ENCODE measurements at places on chromosomes 16 and 17. TPM values are rescaled to one million over a fixed set of nuclear protein-coding genes. Genes with fewer than 3 reads are reported as not detected.
A peak's percentile ranks its signal among the peaks of the same experiment; 100 is the strongest.

DNA sequence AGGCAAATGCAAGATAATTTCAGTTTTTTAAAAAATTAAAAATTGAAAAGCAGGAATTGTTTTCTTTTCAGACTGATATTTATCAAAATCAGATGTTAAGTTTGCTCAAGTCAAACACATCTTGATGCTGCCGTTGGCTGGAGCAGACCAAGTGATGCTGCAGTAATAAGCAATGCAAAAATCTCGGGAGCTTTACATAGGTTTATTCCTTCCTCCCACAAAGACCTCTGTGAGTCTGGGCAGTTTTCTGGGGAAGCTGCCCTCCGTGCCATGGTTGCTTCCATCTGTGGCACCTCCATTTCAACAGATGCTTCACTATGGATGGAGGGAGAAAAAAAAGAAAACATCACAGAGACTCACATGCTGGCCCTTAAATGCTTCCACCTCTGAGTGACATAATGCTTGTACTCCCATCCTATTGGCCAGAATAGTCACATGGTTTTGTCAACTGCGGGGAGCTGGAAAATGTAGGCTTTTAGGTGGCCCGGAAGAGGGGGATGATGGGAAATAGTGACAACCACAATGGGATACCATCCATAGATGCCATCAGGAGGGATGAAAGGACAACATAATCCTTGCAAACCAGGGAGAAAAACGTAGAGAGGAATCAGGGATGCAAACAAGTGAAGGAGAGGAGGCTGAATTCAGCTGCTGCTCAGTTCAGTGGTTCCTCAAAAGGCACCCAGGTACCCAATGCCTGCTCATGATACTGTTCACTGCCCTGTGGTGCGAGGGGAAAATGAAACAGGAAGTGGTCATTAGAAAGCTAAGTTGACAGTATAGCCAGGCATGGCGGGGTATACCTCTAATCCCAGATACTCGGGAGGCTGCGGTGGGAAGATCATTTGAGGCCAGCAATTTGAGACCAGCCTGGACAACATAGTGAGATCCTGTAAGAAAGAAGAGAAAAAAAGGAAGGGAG lies 13.5 kb upstream of the ERCC4 start:
- H3K4me3 ChIP-seq, result no peak overlapping the region
- no peaks in the 10 kb centered on the region for H3K36me3 ChIP-seq
- no peak overlapping the region for H3K27ac ChIP-seq
- peaks cover 10% of the 10 kb centered on the region for H3K27me3 ChIP-seq

GRCh38 chr16:23080747-23081146 lies 68.5 kb downstream of the USP31 start:
- H3K27ac ChIP-seq, result no peak overlapping the region
- H3K4me1 ChIP-seq, result no peaks in the 10 kb centered on the region
- no peak for DNase-seq
- no peaks in the 10 kb centered on the region for H3K27me3 ChIP-seq

- no peak overlapping the region for H3K4me3 ChIP-seq
- peaks cover 13% of the 10 kb centered on the region for H3K4me1 ChIP-seq
- H3K27ac ChIP-seq, result peak overlapping the region; percentile 65
- H3K36me3 ChIP-seq, result no peaks in the 10 kb centered on the region
- no peaks in the 10 kb centered on the region for H3K27me3 ChIP-seq
Measured at GRCh38 chr16:14004729-14005315, 66.3 kb upstream of the MRTFB start.

DNA sequence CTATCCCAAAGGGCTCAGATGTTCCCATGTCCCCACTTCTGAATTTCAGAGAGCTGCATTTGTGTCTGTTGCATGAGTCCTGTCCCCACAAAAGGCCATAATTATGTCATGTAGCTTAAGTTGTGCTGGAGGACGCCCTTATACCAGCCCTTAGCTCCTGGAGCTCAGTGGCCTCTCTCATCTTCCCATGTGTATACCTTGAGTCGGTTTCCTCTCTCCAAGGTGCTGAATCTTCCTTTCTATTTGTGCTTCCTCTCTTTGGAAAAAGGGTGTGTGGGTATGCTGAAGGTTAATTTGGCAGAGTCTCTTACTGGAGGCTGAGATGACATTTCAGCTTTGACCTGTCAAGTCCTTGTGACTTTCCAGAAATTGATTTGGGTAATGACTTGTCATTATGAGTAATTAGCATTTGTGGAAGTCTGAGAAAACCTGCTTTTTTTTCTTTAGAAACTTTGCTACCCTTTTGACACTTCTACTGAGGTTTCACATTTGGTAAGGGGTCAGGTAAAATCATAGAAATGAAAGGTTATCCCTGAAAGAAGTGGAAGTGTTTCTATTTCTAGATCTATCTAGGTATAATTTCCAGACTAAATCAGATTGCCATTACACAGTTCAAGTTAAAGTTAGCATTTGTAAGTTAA lies 185.4 kb downstream of the ABCC12 start:
- no peak for DNase-seq
- no peaks in the 10 kb centered on the region for H3K4me1 ChIP-seq
- no peaks in the 10 kb centered on the region for H3K27me3 ChIP-seq
- no peak overlapping the region for H3K4me3 ChIP-seq
- no peaks in the 10 kb centered on the region for H3K36me3 ChIP-seq
- H3K27ac ChIP-seq, result no peak overlapping the region

- no peaks in the 10 kb centered on the region for H3K27me3 ChIP-seq
- no peak for DNase-seq
- no peak overlapping the region for H3K4me3 ChIP-seq
- no peak overlapping the region for H3K27ac ChIP-seq
Measured at GRCh38 chr16:49017501-49017900, 264.1 kb downstream of the CBLN1 start.

DNA sequence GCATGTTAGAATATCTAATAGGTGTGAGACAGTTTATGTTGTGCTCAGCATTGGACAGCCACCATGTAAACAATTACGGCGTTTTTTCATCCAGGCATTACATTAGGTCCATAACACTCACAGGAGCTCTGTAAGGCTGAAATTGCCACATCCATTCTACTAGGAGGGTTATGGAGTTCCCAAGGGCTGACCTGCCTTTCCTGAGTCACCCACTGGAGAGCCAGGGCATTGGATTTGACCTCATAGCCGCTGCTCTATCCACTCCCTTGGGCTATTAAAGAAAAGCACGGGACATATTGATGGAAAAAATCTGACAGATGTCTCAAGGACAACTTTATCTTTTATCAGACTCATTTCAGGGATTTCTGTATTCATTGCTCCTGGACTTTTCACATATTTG lies 306.3 kb upstream of the HSBP1 start:
- no peaks in the 10 kb centered on the region for H3K4me1 ChIP-seq
- DNase-seq, result no peak
- H3K36me3 ChIP-seq, result no peaks in the 10 kb centered on the region
- H3K4me3 ChIP-seq, result no peak overlapping the region

DNA sequence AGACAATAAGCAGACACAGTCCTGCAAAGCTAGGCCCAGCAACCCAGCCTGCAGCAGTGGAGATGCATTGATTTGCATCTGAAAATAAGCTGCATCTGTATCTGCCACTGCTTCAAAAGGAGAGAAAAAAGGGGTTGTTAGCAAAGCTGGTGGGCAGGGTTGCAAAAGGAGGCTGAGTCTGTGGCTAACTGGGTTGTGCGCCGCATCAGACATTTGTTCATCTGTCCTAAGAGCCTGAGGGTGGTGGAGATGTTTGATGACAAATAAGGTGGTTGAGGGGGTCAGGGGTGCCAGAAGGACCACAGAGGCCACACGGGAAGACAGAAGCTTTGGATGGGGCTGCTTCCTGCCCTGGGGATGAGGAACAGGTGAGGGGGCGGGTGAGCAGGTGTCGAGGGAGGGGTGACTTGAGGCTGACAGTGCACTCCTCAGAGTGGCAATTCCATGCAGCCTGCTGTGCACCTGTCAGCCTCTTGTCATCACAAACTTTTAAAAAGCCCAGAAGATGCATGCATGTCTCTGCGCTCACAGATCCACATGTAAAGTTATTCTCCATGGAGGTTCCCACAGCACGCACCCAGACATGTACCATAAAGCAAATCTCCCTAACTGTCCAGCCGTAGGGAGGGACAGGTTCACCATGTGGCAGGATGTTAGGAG lies 35.4 kb downstream of the WSB1 start:
- no peak overlapping the region for H3K27ac ChIP-seq
- H3K27me3 ChIP-seq, result no peaks in the 10 kb centered on the region
- no peaks in the 10 kb centered on the region for H3K36me3 ChIP-seq
- no peak for DNase-seq
- H3K4me3 ChIP-seq, result no peak overlapping the region

DNA sequence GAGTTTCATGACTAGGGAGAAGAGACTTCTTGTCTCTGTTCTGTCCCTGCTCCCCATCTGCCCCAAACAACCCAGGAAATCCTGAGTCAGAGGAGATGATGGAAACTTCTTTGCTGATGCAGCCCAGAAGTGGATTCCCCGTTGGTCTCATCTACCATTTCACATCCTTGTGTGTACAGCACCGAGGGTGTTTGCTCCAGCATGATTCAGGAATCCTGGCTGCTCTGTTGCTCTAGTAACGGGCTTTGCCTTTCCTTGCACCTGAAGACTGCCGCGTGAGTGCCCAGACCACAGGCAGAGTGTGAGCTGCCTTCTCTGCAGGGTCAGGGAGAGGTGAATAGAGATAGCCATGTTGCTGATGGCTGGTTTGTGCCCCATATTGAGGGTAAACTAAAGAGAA lies 408.4 kb downstream of the CPPED1 start:
- DNase-seq, result no peak
- H3K36me3 ChIP-seq, result peaks cover 18% of the 10 kb centered on the region
- H3K4me1 ChIP-seq, result no peaks in the 10 kb centered on the region
- H3K27me3 ChIP-seq, result no peaks in the 10 kb centered on the region

DNA sequence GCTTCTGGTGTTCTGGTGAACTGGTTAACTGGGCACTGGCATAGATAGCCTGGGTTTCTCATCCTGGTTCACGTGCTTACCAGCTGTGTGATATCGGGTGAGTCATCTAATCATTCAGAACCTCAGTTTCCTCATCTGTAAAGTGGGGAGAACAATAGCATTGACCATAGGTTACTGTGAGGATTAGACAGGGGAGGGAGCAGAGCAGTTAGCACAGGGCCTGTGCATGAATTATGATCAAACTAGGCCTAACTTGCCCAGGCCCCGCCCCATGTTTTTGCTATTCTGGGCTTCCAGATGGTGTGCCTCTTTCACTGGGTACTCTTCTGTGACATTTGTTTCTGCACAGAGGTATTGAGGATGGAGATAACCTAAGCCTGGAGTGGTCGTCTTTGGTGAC lies 4.6 kb upstream of the KLHL36 start:
- no peaks in the 10 kb centered on the region for H3K36me3 ChIP-seq
- peak overlapping the region; percentile 74 for H3K27ac ChIP-seq
- H3K4me3 ChIP-seq, result no peak overlapping the region
- DNase-seq, result no peak
- H3K27me3 ChIP-seq, result no peaks in the 10 kb centered on the region

The EPN2 gene
- total RNA-seq, result 71.9 TPM

The RMI2 gene
- total RNA-seq, result 79.9 TPM

The TBC1D3G gene
- total RNA-seq, result not detected

The IRF8 gene
- 49.8 TPM for total RNA-seq

The ACSM3 gene
- total RNA-seq, result 78.1 TPM
